ENCODE measurements at places on chromosomes 2 and 18.
A peak's percentile ranks its signal among the peaks of the same experiment; 100 is the strongest.

DNA sequence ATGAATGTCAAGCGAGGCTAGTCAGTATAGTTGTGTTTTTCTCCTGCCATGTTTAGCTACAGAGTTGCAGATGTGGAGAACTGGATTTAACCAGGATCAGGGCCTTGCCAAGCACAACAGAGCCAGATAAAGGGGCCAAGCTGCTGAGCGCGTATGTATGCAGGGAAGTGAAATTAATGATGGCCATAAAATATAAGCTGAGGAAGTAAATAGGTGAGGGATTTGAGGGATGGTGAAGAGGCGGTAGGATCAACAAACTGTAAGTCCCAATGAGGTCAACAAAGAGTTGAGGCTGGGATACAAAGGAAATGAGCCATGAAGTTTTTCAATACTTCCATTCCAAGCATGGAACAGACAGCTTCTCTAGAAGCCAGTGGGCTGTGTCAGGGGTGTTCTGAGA is 10.6 kb downstream of the LRP2 start:
- DNase-seq: no peak

GRCh38 chr2:118059919-118060478 is 28.3 kb upstream of the INSIG2 start:
- DNase-seq: no peak

DNA sequence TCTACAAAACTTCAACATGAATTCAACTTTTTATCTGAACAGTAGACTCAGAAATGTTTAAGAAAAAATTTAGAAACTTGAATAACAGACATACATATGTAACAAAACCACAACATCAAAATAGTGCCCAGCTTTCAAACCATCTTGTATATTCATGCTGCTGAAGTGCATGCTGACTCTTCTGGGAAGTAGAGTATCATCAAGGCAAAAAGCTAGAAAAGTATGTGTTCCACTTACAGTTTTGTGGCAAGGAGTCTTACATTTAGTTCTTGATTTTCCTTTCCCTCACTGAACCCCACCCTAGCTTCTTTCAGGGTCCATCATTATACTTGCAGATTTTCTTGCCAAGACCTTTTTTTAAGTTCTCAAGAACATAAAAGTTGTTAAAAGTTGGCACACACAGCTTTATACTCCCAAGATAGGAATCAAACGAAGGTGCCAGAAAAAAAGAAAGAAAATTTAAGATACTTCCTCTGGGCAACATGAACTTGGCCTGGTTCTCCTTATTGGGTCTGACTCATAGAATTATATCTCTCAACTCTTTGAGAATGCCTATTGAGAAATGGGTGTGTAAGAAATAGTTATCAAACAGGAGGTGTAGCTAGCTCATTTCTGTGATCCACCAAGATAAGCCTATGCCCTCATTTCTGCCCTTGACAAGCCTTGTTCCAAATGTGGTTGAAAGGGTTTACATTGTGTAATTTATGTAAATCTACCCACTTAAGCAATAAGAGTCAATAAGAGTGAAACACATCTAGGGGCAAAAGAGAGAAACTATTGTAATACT is 667.6 kb upstream of the ACVR2A start:
- no peak for DNase-seq

GRCh38 chr2:158781353-158781961 is 13.7 kb upstream of the DAPL1 start:
- DNase-seq: no peak

DNA sequence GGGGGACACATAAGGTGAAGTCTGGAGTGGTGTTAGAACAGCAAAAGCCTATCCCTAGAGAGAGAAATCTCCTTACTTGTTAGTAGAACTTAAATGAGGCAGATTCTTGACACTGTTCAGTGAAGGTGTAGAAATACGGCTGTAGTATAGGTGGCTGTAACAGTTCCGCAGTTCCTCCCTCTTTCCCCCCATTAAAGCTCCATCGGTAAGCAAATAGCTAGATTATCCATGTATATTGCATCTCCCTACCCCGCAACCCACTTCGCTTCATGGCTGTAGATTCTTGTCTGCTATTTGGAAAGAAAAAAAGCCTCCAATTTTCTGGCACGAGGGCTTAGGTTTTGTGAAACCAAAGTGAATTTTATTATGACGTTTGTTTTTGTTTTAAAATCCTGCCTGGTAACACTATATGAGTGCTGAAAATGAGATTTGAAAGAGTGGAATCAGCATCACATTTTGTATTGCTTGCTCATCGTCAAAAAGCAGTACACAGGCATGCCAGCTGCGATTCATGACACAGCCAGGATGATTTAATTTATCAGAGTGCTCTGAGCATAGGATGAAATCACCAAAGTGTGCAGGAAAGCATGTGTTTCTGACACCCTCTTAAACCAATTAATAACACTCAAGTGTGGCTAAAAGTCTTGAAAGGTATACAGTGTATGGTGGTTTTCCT is 1.4 kb downstream of the FAM171B start:
- no peak for DNase-seq

DNA sequence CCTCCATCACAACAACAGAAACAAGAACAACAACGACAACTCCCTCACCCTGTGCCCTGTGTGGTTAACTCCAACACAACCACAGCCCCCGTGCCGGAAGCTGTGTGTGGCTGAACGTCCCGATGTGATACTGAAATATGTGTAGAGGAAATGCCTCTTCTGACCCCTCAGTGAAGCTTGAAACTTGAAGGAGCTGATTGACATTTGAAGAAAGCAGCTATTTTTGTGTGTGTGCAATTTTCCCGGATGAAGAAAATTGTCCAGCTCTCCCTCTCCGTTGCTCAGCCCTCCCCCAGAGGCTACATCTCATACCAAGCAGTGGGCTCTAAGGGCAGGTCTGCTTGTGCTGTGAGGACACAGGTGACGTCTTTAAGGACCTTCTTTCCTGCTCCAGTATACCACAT is 173.8 kb downstream of the ICOS start:
- peak; percentile 41 for DNase-seq

DNA sequence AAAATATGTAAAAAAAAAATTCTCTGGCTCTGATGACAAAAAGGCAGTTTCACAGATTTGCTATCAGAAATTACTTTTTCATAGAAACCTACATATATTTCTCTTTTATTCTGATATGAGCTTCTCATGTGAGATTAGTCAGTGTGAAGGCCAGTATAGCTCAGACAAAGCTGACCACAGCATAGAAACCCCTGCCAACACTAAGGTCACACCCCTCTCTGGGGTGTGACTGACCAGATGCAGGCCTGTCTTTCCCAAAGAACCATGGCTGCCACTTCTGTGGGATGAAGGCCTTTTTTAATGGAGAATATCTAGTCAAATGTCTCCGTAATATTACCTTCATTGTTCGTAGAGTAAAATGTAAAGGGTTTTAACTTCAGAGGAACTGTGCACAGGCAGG is 330.3 kb upstream of the KCNJ3 start:
- no peak for DNase-seq

DNA sequence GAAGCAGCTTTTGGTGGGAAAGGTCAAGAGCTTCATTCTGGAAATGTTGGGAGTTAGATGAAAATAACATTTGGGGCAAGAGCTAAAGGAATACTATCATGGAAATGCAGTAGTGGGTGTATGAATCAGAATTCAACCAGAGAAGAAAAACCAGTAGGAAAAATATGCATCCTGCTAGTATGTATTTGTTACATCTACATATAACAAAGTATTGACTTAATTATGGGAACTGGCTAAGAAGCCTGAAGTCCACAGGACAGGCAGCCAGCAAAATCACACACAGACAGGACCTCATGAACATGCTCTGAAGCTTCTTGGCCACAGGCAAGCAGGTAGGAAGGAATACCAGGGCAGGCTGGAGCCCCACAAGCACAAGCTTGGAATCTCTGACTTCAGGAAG is 185.8 kb downstream of the FBXO15 start:
- DNase-seq: no peak

DNA sequence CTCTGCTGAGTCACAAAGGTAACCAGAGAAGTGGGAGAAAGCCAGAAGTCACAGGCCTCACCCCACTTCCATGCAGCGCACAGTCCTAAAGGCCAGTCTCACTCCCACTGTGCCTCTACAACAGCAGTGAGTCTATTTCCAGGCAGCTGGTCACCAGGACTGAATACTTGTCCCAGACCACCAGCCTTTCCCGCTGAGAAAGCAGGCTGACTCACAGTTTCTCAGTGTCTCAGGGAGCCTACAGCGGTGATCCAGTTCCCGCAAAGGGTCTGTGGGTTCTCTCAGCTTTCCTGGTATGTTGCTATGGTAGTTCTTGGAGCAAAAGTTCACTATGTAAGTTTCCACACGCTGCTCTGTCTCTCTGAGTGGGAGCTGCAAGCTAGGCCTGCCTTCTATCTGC is 622.5 kb downstream of the RNF144A start:
- no peak for DNase-seq

- DNase-seq: no peak
Observed at GRCh38 chr2:117875786-117876185, 61.3 kb downstream of the DDX18 start.

- DNase-seq: no peak
Observed at GRCh38 chr18:52439457-52439856, 99.5 kb downstream of the DCC start.

GRCh38 chr18:27378431-27379095 is 193.5 kb upstream of the CHST9 start:
- DNase-seq: no peak

- peak; percentile 80 for DNase-seq
Observed at GRCh38 chr2:110204408-110205385, at the start of gene NPHP1. TSS of gene NPHP1 (minus strand) at chr2:110205013. CDS start at chr2:110204968, 45 bp downstream.

GRCh38 chr2:24785671-24786321 is 7.4 kb downstream of the PTRHD1 start:
- DNase-seq: no peak

- no peak for DNase-seq
Observed at GRCh38 chr2:72915320-72915906, 1.9 kb upstream of the EMX1 start.

DNA sequence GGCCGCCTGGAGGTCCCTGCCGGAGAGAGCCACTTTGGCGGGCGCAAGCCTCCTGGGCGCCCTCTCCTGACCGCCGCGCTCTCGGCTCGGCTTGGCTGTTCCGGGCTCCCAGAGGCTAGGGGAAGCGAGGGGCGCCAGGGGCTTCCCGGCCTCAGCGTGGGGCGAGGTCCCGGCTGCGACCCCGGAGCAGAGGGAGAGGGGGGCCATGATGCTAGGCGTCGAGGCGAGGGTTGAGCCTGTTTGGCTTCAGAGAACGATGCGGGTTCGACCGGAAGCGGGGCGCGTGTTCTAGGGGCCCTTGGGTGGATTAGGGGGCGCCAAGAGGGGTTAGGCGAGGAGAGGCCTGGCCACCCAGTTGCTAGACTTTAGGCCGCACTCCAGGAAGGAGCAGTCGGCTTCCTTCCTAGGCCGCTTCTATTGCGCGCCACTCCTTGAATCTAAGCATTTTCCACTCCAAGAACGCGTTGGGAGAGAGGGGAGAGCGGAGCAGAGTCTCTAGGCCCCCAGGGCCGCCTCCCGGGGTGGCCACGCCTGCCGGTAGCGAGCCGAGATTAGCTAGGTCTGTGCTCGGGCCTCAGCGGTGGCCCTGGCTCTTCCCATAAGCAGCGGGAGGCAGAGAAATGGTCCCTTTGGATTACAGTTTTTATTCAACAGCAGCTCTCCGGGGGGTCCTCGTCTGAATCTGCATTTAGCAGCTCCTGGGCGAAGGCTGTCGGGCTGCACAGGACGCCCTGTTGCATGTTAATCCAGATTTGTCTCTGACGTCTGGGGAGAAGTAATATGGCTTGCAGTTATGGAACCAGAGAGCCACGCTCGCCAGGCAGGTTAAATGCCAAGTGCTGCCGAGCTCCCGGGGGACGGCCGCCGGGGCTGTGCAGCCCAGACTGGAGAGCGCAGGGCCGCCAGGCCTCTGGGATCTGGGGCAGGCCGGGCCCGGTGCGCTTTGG is 11.3 kb downstream of the MEIS1 start:
- no peak for DNase-seq

- no peak for DNase-seq
Observed at GRCh38 chr18:30328839-30329238, 713.7 kb downstream of the DSC3 start.

- no peak for DNase-seq
Observed at GRCh38 chr18:31100436-31101182, 1.6 kb downstream of the DSC2 start.

- DNase-seq: no peak
Observed at GRCh38 chr2:126796931-126797621, 101.6 kb upstream of the TEX51 start.

- DNase-seq: no peak
Observed at GRCh38 chr2:53378791-53379190, 388.8 kb upstream of the CHAC2 start.

- DNase-seq: no peak
Observed at GRCh38 chr2:101540518-101540917, 65.6 kb upstream of the RFX8 start.

DNA sequence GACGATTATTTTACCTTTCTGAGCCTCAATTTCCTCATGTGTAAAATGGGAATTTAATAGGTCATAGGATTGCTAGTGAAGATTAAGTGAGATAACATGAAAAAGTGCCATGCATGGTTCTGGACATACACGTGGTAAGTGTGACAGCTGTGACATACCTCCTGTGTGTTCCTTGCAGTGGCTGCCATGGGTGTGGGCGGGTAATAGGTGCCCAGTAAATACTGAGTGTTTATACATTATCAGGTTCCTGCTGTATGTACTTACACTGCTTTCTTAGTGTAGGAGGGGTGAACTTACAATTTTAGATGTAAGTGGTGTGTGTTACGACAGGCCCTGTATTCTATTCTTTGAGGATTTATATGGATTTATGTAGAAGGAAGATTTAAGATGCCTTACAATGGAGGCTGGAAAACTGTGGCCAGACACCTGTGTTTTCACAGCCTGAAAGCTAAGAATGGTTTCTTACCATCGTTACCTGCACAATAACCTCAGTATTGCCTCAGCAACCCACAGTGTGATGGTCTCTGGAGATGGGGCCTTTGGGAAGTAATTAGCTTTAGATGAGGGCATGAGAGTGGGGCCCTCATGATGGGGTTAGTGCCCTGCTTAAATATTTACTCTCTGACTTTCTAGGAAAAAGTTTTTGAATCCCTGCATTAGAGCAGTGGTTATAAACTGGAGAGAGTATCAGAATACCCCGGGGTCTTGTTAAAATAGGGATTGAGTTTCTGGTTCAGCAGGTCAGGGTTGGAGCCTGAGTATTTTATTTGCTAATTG is 78.1 kb downstream of the ASAP2 start:
- no peak for DNase-seq

DNA sequence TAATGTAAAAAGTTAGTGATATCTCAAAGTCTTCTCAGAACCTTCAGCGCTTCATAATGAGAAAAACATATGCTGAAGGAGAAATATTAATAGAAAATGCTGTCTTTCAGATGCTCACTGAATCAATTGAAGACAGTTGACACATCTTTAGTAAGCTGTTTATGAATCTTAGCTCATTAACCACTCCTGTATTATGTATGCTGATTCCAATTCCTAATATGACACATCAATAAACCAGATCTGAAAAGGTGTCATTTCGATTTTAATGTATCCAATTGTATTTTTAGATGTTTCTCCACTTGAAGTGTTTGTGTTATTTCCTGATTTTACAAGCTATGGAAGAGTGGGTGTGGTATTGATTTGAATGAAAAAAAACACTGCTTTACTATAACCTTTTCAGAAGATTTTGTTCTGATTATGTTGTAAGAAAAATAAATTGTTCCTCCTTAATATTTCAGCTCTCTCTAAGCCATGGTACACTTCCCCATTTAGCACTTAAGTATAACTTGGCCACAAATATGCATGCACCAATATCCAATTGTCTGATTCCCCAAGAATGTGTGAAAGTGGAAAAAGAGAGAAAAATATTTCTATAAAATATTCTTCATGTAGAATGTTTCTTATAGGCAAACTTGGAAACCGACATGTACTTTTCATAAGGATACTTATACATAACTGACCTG is 569.8 kb downstream of the ARHGAP15 start:
- DNase-seq: no peak
